NCI-H82 (cell line): ENCODE measurements at places on chromosomes 16 and 17.

- no peak for DNase-seq
Observed at GRCh38 chr17:69547230-69547629, 132.7 kb downstream of the MAP2K6 start.

GRCh38 chr17:46958041-46958591 is 20.9 kb downstream of the RPRML start:
- no peak for DNase-seq

DNA sequence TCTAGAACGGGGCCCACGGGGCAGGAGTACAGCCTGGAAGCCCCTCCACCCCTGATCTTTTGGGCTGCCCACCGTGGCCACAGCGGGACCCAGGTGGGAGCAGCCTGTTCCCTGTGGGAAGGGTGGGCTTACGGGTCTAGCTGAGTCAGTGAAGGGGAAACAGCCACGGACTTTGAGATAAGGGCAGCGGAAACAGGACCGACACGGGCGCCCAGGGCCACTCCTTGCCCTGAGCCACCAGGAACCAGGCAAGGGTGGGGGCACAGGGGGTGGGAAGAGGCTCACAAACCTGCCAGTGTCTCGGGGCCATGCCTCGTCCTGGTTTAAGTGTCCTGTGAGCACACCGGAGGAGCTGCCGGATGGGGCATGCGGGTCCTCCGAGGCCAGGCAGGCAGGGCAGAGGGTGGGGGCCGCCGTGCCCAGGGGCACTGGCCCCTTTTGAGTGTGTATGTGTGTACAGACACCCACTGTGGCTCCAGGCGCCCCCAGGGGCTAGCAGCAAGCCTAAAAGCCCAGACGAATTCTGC is 47.6 kb upstream of the PVALEF start:
- no peak for DNase-seq

DNA sequence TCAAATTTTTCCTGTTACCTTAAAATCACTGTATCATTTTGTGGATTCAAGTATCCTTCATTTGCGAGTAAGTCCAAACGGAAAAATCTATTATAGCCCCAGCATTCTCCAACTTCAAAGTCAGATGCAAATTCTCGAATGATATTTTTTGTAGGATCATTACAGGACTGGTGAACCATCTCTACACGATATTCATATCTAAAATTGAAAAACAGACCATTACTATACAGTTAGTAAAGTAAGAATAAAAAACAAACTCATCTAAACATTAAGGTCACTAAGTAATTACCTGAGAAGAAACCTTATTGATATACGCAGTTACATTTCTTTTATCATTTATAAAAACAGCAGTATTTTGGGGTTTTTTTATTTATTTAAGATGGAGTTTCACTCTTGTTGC is 49.8 kb downstream of the TRIM37 start:
- DNase-seq: no peak

DNA sequence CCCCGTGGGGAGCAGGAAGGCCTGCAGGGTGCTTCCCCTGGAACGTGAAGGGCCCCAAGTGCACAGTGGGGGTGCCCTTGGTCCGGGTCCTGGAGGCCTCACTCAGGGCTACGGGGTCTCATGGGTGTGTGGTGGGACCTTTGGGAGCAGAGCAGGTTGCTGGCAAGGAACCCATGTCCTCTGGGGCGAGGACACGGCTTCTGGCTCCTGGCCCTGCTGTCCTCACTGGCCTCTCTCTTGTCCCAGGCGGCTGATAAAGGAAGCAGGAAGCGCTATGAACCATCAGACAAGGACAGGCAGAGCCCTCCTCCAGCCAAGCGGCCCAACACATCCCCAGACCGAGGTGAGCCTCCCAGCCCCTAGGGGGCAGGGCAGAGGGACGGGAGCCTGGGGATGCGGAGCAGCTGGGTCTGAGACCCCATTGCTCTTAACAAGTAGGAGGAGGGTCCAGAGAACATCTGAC is 9.8 kb upstream of the IL17C start:
- DNase-seq: peak; percentile 79

GRCh38 chr17:68290268-68290954 is 516 bp downstream of the SLC16A6 start:
- peak; percentile 53 for DNase-seq

- DNase-seq: no peak
Observed at GRCh38 chr17:76314392-76315227, 6.5 kb upstream of the QRICH2 start.

- DNase-seq: no peak
Observed at GRCh38 chr16:2774161-2774891, 2.8 kb downstream of the ELOB start.

GRCh38 chr17:55456307-55457240 is 34.9 kb upstream of the MMD start:
- no peak for DNase-seq

GRCh38 chr17:40888196-40888720 is 3.2 kb upstream of the KRT20 start:
- no peak for DNase-seq

GRCh38 chr16:8956265-8957062 is 7.2 kb downstream of the USP7 start:
- DNase-seq: no peak

GRCh38 chr16:53901408-53901807 is 197.5 kb downstream of the FTO start:
- DNase-seq: no peak
